ENCODE measurements at places on chromosomes 3 and 15.
A peak's percentile ranks its signal among the peaks of the same experiment; 100 is the strongest.

DNA sequence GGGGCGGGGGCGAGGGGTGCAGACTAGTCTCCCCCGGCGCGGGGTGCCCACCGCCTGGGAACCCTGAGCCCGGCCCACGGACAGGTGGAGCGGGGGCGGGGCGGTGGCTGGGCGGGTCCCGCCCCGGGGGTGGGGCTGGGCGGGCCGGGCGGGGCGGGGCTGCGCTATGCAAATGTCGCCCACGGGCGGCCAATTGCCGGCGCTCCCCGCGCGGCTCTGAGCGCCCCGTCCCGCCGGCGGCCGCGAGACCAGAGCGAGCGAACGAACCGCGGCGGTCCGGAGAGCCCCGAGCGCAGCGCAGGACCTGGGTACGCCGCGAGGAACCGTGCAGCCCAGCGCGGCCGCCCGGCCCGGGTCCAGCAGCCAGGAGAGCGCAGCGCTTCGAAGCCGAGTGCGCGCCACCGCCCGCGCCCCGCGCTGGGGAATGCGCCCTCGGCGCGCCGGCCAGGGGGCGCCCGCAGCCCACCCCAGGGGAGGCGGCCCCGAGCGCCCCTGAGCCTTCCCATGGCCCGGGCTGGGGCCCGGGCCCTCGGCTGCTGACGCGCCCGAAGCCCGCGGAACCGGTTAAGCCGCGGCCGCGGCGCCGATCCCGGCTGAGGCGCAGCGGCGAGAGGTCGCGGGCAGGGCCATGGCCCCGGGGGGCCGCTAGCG lies at the start of gene SEMA3F:
Gene SEMA3F, plus strand, starts transcription at position 485 of the 651 bp plus-strand sequence. CDS start 4,299 bp downstream, outside the sequence.
- no peak for DNase-seq

DNA sequence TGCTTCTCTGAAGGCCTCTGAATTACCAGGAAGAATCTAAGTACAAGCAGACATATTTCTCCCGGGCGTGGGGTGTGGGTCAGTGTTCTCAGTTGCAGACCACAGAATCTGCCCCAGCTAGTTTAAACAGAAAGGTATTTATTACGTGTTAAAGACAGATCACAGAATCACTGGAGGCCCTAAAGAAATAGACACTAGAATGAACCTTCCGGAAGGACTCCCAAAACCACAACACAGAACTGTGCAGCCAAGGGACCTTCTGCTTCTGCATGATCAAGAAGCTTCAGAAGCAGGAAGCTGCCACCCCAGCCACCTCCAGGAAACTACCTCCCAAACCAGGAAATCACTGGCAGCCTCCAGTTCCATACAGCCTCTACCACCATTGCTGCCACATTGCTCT lies 32.7 kb upstream of the ZFAND6 start:
- no peak for DNase-seq

DNA sequence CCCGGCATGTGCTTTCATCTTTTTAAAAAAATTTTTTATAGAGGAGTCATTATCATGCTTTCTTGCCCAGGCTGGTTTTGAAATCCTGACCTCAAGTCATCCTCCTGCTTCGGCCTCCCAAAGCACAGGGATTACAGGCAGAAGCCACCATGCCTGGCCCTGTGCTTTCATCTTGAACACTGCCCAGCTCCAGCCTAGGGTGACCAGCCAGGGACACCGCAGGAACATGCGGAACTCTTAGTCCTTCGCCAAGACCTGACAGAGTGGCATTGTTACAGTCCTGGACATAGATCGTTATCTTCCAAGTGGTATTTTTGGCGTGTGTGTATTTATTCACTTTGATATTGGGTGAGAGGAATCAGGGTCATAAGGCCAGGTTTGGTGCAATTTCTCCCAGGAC lies 7.9 kb upstream of the FURIN start:
- DNase-seq, result no peak

- no peak for DNase-seq
Observed at GRCh38 chr3:195807681-195808121, 4.0 kb downstream of the MUC4 start.

DNA sequence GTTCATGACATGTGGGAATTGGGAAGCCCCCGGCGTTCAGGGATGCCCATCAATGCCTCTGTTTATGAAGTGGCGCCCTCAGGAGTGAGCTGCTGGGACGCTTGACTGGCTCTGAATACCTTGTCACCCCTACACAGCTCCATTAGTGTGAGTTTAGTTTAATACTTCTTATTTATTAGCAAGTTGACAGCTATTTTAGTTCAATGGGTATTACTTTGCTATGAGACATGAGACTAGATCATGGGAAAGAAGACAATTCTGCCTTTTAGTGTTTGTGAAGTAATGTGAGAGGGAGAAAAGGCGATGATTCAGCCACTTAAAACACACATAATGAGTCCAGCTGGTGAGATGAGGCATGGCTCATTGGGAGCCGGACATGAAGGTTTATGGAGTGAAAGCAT lies 678.5 kb downstream of the NR2F2 start:
- DNase-seq, result no peak

DNA sequence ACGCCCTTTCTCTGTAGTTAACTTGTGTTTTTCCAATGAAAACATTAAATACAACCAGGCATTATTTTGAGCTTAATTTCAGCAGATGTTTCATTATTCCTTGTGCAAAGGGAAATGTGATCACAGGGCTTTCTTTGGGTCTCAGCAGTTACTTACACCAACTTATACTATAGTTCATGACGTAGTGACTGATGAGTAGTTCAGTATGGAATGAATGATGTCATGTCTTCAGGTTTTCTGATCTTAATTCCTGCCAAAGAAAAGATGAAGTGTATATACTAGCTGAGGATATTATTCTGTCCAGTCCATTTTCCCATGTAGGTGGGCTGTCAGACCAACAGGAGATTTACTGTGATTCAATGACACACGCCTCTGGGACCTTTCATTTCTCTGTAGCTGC lies 61.3 kb downstream of the MYRIP start:
- no peak for DNase-seq

DNA sequence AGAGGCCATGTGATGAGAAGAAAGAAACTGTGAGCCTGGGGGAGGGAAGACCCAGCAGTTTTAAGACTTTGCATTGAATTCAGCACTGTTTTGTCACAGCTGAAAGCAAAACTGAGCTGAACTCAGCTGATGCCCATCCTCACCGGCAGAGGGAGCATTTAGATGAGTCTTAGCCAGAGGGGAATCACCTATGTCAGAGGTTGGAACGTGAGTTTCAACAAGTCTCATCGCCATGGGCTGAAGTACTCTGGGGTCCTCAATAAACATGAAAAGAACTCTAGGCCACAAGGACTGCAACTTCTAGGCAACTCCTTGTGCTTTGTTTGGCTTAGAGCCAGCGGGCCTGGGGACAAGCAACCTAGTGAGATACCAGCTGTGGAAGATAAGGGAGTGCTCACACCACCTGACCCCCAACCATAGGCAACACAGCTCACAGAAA lies 324.5 kb downstream of the TBL1XR1 start:
- peak; percentile 9 for DNase-seq

DNA sequence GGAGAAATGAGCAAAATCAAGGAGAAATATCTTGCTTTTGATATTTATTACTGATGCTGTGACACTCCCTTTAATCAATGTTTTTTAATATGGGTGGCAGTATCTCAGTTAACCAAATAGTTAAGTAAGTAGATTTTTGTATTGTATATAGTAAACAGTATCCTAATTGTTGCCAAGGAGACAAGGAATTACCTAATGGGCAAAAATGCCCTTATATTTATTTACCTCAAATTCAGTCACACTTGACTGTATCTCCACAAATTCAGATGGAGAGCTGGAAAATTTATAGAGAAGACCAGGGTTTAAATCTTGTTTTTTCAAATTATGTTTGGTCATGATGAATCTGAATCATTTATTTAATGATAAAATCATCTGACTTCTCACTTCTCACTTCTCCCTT lies 3.6 kb upstream of the CHD2 start:
- DNase-seq, result no peak

DNA sequence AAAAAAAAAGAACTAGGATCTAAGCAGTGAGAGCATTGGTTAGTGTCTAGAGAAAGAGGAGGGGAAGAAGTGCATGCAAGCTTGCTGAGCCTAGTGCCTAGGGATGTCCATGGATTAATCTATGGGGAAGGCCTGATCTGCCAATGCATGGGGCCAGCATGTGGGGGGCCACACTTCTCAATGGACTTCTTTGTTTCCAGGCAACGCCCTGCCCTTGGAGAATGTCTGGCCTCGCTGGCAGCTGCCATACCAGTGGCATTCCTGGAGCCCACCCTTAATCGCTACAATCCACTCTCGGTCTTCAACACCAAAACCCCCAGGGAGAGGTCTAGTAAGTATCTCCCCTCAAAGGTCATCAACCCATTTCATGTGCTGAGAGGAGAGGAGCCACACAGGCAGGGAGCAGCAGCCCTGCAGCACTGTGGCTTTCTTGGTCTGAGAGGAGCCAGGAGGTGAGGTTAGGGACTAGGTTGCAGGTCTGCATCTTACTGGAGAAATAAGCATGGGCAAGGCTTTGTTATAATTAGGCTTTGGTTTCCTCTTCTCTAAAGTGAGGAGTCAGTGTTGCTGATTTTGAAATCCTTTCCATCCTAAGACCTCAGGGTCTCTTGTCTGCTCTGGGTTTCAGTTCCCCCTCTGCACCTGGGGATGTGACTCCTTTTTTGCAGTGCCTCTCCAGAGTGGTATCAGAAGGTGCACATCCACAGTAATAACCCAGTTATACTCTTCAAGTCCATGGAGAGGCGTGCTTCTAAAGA lies 188.1 kb upstream of the CHRM5 start:
- DNase-seq, result no peak

- no peak for DNase-seq
Observed at GRCh38 chr3:82355228-82355627, 593.8 kb upstream of the GBE1 start.

DNA sequence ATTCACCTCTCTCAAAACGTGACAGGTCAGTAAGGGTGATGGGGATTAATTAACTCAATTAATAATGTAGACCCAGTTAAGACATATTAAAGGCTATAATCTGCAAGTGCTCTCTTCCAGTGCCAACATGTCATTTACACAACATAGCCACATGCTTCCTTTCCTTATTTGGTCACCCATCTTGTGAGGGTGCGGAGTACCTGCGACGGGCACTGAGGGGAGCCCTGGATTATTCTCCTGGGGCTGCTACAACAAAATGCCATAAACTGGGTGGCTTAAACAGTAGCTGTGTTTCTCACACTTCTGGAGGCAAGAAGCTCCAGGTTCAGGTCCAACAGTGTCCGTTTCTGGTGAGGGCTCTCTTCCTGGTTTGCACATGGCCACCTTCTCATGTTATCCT lies 157.4 kb upstream of the LRTM1 start:
- DNase-seq, result no peak

DNA sequence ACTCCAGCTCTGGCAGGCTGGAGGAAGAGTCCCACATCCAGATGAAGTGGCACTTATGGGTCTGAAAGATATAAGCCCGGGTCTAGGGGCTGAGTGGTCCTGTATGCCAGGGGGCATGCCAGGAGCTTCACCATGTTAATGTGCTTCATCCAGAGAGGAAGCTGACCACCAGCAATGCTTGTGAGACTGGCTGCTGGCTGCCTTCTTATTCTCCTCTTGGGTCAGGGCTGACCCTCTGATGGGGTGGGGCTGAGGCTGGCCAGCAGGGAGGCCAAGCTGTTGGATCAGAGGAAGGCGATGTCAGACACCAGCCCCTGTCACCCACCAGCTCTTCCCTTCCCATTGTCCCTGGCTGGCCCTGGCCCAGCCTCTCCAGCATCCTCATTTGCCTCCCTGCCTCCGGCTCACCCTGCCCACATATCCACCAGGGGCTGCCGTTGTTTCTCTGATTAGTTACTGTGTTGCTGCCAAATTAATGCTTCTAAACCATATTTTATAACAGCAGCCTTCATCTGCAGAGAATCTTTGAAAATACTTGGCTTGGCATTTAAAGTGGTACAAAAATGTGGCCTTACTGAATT lies 20.4 kb upstream of the PSTPIP1 start:
- DNase-seq, result no peak

DNA sequence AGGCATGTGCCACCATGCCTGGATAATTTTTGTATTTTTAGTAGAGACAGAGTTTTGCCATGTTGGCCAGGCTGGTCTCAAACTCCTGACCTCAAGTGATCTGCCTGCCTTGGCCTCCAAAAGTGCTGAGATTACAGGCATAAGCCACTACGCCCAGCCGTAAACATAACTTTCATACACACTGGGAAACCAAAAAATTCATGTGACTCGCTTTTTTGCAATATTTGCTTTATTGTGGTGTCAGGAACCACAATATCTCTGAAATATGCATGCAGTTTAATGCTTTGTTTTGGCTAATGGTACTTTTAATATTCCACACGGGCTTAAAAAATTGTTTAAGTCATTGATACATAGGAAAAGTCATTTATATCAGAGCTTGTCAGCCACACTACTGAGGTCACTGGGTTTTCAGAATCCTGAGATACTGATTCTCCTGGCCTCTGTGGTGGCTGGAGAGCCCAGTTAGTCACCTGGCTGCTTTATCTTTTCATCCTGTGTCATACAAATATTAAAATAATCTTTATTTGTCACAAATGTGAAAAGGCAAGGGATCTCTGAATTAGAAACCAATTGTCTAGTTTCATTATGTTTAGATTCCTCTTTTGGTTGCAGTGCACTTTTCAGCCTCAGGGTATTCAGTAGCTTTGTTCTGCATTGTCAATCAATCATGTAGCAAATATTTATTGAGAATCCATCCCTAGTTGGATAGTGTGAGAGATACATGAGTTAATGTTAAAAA lies 10.0 kb downstream of the TMEM62 start:
- DNase-seq, result no peak

DNA sequence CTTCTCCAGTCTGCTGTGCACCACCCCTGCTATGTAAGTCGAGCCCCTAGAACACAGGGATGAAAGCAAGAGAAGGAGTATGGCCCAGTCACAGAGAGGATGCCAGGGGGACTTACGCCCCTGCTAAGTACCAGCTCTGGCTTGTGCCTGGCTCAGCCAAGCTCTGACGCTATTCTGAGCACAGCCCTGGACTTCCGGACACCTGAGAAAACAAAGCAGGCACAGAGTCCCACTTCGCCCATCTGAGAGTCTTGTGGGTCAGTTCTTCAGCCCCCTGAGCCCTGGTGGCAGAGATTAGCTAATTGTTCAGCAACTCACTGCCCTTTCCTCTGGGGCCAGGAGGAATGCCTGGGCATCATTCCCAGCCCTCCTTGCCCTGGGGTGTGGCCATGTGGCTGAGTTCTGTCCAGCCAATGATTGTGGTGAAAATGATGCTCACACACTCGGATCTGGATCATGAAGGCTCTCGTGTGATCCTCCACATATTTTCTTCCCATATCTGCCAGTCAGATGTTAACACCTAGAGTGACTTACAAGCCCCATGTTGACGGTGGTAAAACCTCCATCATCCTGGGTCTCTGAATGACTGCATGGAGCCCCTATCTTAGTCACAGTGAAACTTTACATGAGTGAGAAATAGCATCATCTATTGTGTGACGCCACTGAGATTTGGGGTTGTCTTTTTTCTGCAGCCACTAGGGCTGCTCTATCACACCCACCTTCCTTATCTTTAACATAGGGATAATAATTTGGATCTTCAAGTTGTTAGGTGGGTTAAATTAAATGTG lies 105.7 kb downstream of the TPRA1 start:
- no peak for DNase-seq

GRCh38 chr3:4504340-4505261 lies 11.5 kb downstream of the ITPR1 start:
- no peak for DNase-seq

DNA sequence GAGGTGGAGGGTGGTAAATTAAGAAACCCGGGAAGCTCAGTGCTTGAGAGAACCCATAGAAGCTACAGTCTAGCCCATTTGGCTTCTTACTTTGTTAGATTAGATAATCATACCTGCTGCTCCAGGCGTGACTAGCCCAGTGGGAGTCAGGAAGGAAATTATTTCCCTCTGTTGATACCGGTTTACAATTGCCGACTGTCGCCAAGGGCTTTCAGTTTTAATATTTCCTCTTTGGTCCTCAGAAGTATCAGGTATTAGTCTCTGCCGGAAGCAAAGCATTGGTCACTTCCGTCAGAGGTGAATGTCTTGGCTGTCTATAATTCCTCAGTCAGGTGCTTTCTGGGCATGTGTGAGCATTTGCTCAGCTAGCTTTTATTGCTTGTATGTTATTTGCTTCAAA lies 75.2 kb downstream of the LPP start:
- no peak for DNase-seq

Data from NCI-H748 treated with DMSO at 0.1 percent for 48 hours (cell line).